ENCODE measurements at places on chromosomes 11 and 22. TPM values are rescaled to one million over a fixed set of nuclear protein-coding genes. Genes with fewer than 3 reads are reported as not detected.
A peak's percentile ranks its signal among the peaks of the same experiment; 100 is the strongest.

The PATE3 gene
- not detected for total RNA-seq

The RCE1 gene
- total RNA-seq, result 4.8 TPM

The PRR5L gene
- 0.90 TPM for total RNA-seq

The SLC17A6 gene
- not detected for total RNA-seq

The C11orf16 gene
- not detected for total RNA-seq

The FUT4 gene
- 3.0 TPM for total RNA-seq

The ESAM gene
- total RNA-seq, result 43.3 TPM

The MYO18B gene
- 156 TPM for total RNA-seq

The ZDHHC5 gene
- total RNA-seq, result 46.9 TPM

DNA sequence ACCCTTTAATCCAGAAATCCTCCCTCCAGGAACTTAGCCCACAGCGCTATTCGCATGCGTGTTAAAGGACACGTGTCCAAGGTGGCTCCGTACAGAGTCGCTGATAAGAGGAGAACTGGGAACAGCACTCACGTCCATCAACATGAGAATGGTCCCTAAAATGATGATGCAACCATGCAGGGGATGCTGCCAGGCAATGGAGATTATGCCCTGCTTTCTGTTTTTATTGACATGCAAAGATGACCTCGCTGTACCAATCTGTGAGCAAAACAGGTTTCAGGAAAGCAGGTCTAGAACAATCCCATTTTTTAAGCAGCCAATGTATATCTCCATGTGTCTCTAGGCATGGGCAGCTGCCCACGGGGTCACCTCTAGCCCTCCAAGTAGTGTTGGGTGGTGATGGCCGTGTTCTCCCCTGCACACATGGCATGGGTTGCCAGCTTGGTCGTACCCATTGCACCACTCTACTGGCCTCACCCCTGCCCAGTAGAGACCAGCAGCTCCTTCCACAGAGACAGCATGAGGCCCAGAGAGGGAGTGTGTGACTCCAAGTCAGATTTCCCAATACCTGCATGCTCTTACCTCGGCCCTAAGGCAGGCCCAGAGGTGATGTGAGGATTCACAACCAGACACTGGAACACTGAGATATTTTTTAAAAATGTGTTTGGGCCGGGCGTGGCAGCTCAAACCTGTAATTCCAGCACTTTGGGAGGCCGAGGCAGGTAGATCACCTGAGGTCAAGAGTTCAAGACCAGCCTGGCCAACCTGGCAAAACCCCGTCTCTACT lies 68.3 kb upstream of the LINC01488 start:
- DNase-seq, result no peak
- no peaks in the 10 kb centered on the region for H3K36me3 ChIP-seq
- no peak overlapping the region for H3K4me3 ChIP-seq
- H3K27me3 ChIP-seq, result no peaks in the 10 kb centered on the region

- peak; percentile 87 for DNase-seq
- peaks cover 3% of the 10 kb centered on the region for H3K4me1 ChIP-seq
- H3K36me3 ChIP-seq, result no peaks in the 10 kb centered on the region
- H3K27me3 ChIP-seq, result no peaks in the 10 kb centered on the region
- H3K27ac ChIP-seq, result peak overlapping the region; percentile 92
Observed at GRCh38 chr11:69939551-69940245, 120.5 kb upstream of the FGF3 start.

- no peak for DNase-seq
- H3K27me3 ChIP-seq, result no peaks in the 10 kb centered on the region
- H3K36me3 ChIP-seq, result no peaks in the 10 kb centered on the region
- H3K27ac ChIP-seq, result peak overlapping the region; percentile 2
Observed at GRCh38 chr11:68750195-68751003, 921 bp downstream of the TESMIN start.

- H3K36me3 ChIP-seq, result no peaks in the 10 kb centered on the region
- peaks cover 36% of the 10 kb centered on the region for H3K4me1 ChIP-seq
- no peak overlapping the region for H3K4me3 ChIP-seq
- no peak for DNase-seq
- no peaks in the 10 kb centered on the region for H3K27me3 ChIP-seq
Observed at GRCh38 chr11:86737737-86738136, 62.6 kb upstream of the PRSS23 start.

DNA sequence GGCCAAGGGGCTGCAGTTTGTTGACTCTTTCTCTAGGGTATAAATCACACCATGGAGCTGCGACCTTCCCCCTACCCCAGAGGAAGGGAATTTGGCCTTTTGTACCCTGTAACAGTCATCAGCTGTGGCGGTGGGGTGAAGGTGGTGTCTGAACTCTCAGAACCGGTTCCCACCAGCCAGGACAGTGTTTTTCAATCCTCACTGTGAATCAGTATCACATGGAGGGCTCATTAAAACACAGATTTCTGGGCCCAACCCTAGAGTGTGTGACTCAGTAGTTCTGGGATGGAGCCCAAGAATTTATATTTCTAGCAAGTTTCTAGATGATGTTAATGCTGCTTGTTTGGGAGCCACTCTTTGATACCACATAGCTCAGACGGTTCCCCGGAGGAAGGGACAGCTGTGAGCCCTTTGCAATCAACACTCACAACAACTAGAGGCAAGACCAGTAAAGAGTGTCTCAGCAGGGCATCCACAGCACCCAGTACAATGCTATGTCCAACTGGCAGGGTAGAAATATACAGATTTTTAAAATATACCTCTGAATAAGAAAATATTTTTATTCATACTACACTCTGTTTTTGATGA lies 43.9 kb upstream of the FAT3 start:
- H3K36me3 ChIP-seq, result no peaks in the 10 kb centered on the region
- H3K4me3 ChIP-seq, result no peak overlapping the region
- H3K27me3 ChIP-seq, result no peaks in the 10 kb centered on the region
- DNase-seq, result no peak
- H3K27ac ChIP-seq, result no peak overlapping the region

DNA sequence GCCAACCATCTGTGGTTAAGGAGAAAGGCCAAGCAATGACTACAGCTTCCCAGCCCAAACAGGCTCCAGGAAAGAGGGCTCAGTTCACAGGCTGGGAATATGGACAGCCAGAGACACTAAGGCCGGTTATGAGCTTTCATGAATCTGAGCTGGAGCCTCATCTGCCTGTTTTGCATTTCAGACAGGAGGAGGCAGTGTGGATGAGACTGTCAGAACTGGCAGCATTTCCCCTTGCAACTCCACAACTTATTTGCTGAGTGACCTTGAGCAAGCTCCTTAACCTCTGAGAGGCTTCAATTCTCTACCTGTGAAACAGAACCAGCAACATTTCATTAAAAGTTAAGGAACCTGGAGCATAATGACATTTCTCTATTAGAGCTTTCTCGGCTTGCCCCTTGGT lies 264.0 kb downstream of the ETS1 start:
- no peaks in the 10 kb centered on the region for H3K27me3 ChIP-seq
- no peaks in the 10 kb centered on the region for H3K36me3 ChIP-seq
- no peaks in the 10 kb centered on the region for H3K4me1 ChIP-seq
- H3K4me3 ChIP-seq, result no peak overlapping the region
- peak overlapping the region; percentile 84 for H3K27ac ChIP-seq

DNA sequence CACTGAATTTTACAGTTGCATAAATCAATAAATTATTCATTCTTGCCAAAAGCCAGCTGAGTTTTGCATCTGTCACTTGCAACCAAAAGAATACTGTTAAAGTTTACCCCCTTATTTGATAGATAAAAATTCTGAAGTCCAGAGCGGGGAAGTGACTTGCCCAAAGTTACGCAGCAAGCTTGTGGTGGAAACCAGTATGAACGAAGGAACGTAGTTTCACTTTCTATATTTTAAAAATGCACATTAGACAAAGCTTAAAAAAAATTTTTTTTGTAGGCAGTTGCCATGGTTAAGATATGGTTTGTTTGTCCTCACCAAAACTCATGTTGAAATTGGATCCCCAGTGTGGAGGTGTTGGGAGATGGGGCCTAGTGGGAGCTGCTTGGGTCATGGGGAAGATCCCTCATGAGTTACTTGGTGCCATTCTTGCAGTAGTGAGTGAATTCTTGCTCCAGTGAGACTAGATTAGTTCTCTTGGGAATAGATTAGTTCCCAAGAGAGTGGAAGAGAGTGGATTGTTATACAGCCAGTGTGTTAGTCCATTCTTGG lies 46.3 kb upstream of the SEZ6L start:
- no peak overlapping the region for H3K27ac ChIP-seq
- no peaks in the 10 kb centered on the region for H3K4me1 ChIP-seq
- no peak overlapping the region for H3K4me3 ChIP-seq

DNA sequence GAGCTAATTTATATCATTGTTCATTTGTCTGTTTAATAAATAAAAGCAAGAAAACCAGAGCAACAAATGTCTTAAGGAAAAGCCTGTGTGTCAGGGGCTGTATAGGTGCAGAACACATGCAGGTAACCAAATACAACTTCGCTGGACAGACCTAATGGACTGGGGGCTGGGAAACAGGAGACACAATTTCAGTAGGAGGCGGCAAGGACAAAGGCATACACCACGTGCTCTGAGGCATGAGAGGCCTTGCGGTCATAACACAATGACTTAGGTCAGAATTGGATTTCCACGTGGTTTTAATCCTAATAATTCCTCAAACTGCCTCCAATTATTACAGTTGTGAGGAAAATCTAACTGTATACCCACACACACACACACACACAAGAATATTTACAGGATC lies 8.7 kb upstream of the GLB1L3 start:
- H3K4me3 ChIP-seq, result no peak overlapping the region
- H3K36me3 ChIP-seq, result peaks cover 20% of the 10 kb centered on the region
- no peak overlapping the region for H3K27ac ChIP-seq
- DNase-seq, result no peak
- no peaks in the 10 kb centered on the region for H3K27me3 ChIP-seq

- no peak overlapping the region for H3K4me3 ChIP-seq
- no peaks in the 10 kb centered on the region for H3K4me1 ChIP-seq
- no peaks in the 10 kb centered on the region for H3K36me3 ChIP-seq
- no peak overlapping the region for H3K27ac ChIP-seq
Observed at GRCh38 chr22:39445678-39446077, 11.1 kb upstream of the MGAT3 start.

DNA sequence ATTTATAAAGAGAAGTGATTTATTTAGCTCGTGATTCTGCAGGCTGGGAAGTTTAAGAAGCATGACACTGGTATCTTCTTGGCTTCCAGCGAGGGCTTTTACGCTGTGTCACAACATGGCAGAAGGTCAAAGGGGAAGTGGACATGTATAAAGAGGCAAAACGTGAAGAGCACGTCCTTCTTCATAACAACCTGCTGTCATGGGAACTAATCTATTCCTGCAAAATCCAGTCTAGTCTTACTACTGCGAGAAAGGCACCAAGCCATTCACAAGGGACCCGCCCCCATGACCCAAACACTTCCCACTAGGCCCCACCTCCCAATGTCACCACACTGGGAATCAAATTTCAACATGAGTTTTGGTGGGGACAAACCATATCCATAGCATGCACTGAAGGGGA lies 58.3 kb downstream of the AMOTL1 start:
- no peaks in the 10 kb centered on the region for H3K27me3 ChIP-seq
- no peak overlapping the region for H3K27ac ChIP-seq
- H3K4me1 ChIP-seq, result peaks cover 7% of the 10 kb centered on the region

GRCh38 chr22:16973591-16974297 lies 34.3 kb downstream of the GAB4 start:
- H3K27ac ChIP-seq, result no peak overlapping the region
- no peaks in the 10 kb centered on the region for H3K36me3 ChIP-seq
- H3K4me1 ChIP-seq, result no peaks in the 10 kb centered on the region
- DNase-seq, result no peak
- no peak overlapping the region for H3K4me3 ChIP-seq
- peaks cover 3% of the 10 kb centered on the region for H3K27me3 ChIP-seq

GRCh38 chr11:66568124-66568916 lies at the start of gene CTSF:
TSS of gene CTSF (minus strand) at chr11:66568606. CDS start at chr11:66568486, 120 bp downstream.
- no peaks in the 10 kb centered on the region for H3K36me3 ChIP-seq
- H3K4me1 ChIP-seq, result peaks cover 15% of the 10 kb centered on the region
- H3K27me3 ChIP-seq, result no peaks in the 10 kb centered on the region
- peak within 1 kb of the TSS; percentile 43 for H3K27ac ChIP-seq
- peak; percentile 87 for DNase-seq

DNA sequence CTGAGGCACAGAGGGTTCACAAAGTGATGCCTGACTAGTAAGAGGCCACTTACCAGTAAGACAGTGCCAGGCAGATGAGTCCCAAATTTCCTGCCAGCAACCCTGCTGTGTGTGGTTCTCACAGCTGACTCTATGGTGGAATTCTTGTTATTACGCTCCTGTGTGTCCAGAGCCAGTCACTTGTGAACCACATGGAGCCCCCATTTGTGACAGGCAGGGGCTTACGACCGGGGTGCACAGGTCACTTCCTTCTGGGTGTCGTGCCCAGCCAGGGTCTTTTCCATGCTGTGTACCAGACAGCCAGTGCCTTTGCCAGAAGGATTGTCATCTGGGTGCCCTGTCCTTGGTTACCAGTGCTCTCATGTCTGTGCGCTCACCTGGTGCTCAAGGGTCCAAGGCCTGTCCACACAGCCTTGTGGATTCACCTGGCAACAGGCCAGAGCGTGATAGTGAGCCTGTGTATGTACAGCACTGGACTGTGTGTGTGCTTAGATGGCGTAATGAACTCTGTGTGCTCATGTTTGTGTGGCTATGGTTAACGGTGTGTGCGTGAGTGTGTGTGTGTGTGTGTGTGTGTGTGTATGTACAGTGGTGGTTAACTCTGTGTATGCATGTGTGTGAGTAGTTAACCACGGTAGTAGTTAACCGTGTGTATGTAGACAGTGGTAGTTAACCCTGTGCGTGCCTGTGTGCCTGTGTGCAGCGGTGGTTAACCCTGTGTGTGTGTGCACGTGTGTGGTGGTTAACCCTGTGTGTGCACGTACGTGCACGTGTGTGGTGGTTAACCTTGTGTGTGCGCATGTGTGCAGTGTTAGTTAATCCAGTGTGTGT lies 18.6 kb downstream of the GRAMD4 start:
- DNase-seq, result no peak
- no peaks in the 10 kb centered on the region for H3K36me3 ChIP-seq
- no peak overlapping the region for H3K27ac ChIP-seq
- no peaks in the 10 kb centered on the region for H3K27me3 ChIP-seq
- H3K4me3 ChIP-seq, result no peak overlapping the region

DNA sequence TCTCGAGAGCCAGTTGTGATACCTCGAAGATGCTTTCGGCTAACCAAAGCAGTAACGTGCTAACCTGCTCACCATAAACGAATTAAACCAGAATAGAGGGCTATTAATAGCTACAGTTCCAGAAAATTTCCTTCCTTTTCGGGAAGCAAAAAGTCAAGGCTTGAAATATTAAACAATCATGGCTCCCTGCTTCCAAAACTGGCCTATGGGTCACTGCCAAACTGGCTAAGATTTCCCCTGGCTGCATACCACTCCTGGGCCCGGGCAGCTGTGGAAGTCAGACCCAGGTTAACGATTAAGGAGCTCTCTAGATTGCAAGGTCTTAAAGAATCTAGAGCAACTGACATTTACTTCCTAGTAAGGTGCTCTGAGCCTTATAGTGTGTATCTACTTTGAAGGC lies 1.7 kb downstream of the AMOTL1 start:
- H3K36me3 ChIP-seq, result no peaks in the 10 kb centered on the region
- H3K4me1 ChIP-seq, result peaks cover 8% of the 10 kb centered on the region
- peak overlapping the region; percentile 95 for H3K4me3 ChIP-seq

DNA sequence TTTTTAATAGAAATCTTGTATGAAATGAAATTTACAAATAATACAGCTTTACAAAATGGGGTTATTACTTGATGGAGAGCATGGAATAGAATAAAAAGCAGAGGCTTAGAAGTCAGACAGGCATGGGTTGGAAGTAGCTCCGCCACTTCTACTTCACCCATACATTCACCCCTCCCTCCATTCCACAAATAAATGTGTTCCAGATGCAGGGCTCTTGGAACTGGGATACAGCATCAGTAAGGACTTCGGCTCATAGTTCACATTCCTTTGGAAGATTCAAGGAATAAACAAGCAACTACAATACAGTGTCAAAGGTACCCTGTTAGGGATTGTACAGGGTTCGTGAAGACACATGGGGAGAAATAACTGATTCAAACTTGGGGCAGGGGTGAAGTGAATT lies 156.8 kb downstream of the WNT11 start:
- no peak overlapping the region for H3K27ac ChIP-seq
- no peaks in the 10 kb centered on the region for H3K36me3 ChIP-seq
- no peaks in the 10 kb centered on the region for H3K27me3 ChIP-seq
- no peaks in the 10 kb centered on the region for H3K4me1 ChIP-seq
- no peak overlapping the region for H3K4me3 ChIP-seq

Measured in heart left ventricle (tissue), 16 donors.